ENCODE measurements at places on chromosomes 1 and 21. TPM values are rescaled to one million over a fixed set of nuclear protein-coding genes. Genes with fewer than 3 reads are reported as not detected.

LMX1A gene
- not detected for total RNA-seq

GRCh38 chr1:243546457-243546856 is 290.6 kb downstream of the SDCCAG8 start:
- DNase-seq: no peak

DNA sequence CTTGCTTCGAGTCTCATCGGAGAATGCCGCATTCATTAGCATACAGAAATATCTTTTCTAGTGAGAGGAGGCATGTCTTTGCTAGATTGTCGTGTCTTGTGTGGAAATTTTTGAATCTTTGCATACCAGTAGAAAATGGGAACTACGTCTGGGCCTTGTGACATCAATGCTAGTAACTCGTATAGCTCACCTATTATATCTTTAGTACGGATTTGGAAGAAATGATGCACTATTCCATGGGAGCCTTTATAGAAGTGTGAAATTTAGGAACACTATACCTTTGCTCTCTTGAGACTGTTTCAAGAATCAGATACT is 835 bp downstream of the UHMK1 start:
- no peak for DNase-seq

TMEM9 gene
- 55.3 TPM for total RNA-seq

LENEP gene
- 0.94 TPM for total RNA-seq

DNA sequence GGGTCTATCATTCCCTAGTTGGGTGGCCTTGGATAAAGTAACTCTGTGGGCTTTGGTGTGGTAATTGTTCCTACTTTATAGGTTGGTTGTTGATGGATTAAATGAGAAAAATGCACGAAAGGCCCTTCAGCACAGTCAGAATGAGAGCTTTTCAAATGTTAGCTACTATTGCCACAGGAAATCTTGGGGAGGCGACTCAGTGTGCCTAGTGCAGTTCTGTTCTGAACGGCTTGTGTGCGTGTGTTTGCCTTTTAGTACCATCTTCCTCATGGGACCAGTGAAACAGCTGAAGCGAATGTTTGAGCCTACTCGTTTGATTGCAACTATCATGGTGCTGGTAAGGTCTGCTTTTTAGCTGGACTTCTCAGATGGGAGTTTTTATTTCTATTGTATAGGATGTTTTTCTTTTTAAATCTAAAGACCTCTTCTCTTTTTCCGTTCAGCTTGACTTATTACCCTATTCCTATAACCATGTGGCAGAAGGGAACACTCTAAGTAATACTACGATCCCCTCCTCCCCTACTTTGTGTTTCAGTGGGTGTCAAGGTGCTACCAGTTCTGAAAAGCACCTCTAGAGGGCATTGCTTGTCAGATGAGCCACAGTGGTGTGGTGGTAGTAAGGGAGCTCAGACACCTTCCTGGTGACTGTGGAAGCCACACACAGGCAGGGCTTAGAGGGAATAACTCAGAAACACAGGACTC is 9.2 kb downstream of the SFT2D2 start:
- DNase-seq: no peak

DNA sequence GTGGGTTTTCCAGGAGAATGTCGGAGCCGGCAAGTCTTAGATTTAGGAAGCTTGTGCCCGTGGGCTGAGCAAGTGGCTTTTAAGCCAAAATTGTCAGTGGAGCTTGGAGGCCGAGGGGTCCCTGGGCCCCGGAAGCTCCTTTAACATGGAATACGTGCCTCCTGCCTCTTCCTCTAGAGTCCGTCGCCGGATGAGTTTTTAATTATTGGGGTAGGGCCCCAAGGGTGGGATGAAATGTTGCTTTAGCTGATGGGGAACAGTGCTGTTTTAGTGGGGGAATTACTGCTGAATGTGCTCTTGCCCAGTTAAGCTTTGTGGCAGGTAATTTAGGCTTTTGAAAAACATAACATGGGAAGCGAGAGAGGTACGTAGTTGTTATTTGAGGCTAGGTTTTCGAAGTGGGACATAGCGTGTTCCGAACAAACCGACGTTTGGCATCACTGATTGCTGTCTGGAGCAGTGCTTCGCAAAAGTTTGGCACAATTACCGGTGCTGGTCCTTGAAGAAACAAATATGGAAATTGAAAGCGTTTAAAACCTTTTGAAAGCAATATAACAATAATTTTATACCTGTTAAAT is 786 bp downstream of the RPL5 start:
- no peak for DNase-seq

- no peak for DNase-seq
These were observed 146.7 kb upstream of the EDN2 start for GRCh38 chr1:41631154-41631553.

RPS6KA1 gene
- 23.2 TPM for total RNA-seq

GRCh38 chr21:44466351-44466954 is 11.1 kb downstream of the LRRC3 start:
- DNase-seq: no peak
